ENCODE measurements at places on chromosomes 12 and 14.

DNA sequence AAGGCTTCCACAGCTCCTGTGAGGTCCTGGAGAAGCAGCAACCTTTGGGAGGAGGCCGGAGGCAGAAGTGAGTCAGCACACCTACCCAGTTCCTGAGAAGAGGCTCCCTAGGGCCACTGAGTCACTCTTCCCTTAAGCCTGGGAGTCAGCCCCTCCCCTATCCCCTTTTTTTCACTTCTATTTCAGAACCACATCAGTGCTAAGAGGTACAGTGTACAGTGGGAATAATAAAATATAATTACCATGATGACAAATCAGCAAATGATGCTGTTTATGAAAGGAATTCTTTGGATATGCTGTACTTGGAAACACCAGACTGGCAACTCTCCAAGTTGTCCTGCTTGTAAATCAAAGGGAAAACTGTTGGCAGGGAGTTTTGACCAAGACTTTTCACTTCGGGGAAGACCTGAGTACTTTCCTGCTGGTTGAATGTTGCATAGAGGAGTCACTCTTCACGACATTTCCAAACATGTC is 7.8 kb upstream of the TBPL2 start:
- peak; percentile 98 for DNase-seq

GRCh38 chr12:25529738-25530137 is 23.3 kb downstream of the LMNTD1 start:
- no peak for DNase-seq

- DNase-seq, result peak; percentile 37
Observed at GRCh38 chr14:58107947-58108552, 44.0 kb downstream of the ARMH4 start.

- DNase-seq, result no peak
Observed at GRCh38 chr12:14252697-14253096, 112.8 kb upstream of the ATF7IP start.

DNA sequence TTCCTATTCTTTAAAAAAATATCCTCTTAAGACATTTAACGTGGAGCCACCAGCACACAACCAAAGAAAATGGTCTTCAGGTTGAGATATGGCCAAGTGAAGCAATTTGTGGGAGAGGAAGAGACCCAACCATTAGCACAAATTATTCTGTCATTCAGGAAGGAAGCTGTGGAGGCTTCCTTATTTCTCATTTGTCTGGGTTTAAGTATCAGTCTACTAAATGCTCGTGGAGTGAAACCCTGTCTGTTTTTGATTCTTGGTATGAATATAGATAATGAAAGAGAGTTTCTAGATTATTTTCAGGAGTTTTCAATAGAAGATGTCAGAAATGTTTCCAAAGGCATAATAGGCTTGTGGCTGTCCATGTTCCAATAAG is 125.1 kb downstream of the GPR65 start:
- no peak for DNase-seq

GRCh38 chr12:29694002-29694401 is 89.7 kb downstream of the TMTC1 start:
- no peak for DNase-seq

GRCh38 chr12:113862590-113863454 is 103.3 kb downstream of the RBM19 start:
- DNase-seq, result peak; percentile 83

DNA sequence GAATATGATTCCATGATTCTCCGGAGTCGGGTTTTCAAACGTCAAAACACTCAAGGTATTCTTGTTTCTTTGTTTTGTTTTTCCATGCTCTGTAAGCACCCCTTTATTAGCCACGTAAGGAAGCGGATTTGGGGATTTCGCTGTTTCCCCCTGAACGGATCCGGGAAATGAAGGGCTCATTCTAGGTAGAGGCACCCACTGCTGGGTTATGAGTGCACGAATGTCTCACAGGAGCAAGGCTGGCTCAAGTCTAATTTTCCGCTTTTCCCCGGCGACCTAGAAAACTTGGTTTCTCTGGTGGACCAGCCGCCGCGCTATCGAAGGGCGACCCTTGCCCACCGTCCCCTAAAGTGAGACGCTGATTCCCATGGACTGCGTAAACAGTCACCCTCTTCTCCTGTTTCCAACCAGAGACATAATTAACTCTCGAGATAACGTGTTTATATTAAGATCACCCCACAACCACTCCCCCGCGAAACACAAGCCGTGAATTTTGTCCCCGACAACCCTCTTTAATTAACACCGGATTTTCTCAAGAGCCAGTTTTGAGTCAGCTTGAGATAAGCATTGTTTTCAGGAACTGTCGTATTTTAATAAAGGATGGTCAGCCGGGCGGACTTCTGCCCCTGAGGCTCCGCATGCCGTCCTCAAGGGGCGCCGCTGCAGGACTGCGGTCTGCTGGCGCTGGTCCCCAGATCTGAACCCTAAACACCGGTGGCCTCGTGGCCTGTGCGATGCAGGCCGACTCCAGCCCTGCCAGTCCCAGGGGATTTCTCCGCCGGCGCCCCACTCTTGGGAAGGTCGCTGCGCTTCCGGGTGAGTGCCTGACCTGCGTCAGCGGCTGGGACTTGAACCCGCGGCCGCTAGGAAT is 515 bp upstream of the ABCC9 start:
- no peak for DNase-seq

DNA sequence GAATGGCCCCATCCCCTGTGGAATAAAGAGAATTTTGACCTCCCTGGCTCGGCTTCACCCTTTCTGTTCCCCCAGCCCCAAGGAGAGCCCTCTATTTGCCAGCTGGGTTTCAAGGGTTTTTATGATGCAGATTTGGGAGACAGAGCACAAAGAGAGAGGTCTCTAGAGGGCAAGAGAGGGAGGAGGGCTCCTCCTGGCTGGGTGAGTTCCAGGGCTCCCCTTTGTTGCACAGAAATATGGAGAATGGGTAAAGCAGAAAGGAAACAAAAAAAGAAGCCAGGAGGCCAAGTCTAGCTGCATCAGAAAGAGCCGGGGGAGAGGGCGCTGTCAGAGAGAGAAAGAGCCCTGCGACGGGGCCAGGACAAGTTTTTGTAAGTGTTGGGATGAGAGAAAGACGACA is 319.6 kb upstream of the RTL1 start:
- DNase-seq, result no peak

DNA sequence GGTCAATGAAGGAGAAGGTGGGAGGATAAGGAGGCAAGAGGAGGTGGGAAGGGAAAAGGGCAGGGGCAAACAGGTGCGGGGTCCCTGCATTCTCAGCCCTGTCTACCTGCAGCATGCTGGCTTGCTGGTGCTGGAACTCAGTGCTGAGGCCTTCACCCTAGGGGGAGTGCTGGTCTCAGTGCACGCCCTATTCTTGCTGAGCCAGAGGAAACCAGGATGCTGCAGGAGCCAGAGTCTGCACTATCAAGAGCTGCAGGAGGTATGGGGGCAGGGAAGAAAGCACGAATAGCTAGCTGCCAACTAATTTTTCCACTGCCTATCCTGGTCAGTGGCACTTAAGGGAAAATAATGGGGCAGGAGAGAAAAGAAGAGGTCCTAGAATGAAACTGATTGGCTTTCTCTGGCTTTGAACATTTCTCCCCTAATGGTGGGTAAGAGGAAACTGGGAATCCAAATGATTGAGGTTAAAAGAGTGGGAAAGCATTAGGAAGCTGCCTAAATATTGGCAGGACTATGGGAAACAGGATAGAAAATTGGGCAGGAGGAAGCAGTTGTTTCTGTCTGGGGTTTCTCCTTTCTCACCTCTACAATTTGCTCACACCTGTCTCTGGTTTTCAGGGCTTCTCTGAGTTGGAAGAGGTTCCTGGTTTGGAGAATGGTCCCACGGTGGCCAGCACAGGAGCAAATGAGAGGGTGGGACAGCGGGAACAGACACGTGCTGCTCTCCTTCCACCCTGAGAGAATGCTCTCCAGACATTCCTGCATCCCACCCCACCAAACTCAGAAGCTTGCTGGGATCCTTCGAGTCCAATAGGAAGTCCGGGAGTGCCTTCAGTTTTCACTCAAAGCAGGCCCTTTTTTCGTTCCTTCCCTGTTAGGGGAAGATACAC is 1.9 kb downstream of the TMEM253 start:
- DNase-seq, result no peak

- DNase-seq, result no peak
Observed at GRCh38 chr14:34983786-34984185, 994 bp downstream of the SRP54 start.

DNA sequence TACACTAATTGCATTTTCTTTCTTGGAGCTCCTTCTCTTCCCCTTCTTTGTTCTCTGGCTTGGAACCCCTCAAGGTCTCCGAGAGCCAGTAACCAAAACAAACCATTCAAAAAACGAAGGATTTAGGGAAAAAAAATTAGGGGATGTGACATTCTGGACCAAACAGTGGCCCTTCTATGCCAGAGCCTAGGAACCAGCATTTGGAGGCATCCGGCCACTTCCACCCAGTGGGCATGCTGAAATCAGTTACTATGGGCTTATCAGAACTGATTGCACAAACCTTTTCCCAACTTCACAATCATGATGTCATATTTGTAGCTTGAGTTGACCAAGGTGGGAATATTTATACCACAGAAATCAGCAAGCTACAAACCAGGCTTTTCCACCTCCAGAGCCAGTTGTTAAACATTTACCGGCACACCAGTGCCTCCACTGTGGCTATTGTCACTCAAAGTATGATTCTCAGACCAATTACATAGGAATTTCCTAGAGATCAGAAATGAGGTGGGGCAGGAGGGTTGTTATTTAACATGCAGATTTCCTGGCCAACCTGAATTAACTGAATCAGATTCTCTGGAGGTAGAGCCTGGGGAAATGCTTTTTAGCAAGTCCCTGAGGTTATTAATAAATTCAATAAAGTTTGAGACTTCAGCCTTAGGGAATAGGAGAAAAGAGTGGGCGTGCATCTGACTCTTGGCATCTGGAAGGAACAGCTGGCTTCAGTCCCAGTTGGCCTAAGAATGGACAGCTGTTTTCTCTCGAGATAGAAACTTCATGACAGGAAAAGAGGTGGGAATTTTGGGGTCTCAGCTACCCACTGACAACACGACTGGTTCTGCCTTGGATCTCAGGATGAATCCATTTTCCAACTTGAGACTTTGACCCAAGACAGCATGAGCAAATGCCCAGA is 273.9 kb downstream of the ZFP36L1 start:
- DNase-seq, result no peak

DNA sequence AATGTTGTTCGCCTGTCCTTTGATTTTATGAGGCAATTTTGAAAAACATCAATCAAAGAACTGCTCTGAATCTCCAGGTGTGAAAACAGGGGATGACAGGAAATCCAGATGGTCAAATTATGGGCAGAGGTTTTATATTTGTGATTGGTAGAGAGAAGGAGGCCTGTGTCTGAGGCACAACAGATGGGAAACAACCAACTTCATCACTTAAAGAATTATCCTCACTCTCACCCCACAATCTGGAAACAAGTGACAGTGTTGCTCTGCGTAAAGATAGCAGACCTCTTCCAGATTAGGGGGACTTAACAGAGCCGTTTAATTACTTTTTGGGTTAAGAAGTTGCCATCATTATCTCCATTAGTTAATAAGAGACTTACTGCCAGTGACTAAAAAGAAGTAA is 64.1 kb upstream of the EGLN3 start:
- DNase-seq, result no peak

DNA sequence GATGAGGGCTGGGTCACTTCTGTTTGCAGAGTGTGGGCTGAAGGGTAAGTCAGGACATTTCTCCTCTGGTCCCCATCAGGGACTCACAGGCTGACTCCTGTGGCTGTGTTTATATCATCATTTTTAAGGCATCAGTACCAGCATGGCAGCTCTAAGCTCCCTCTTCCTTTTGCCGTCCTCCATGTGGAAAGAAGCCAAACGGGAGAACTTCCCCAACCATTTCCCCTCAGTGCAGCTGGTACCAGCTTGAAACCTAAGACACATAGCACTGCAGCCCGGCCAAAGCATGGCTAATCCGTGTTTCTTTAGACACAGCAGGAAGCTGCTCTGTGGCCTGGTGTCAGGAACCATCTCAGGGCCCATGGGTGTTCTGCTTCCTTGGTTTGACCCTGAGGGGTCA is 31.9 kb upstream of the ATP2A2 start:
- no peak for DNase-seq

- DNase-seq, result no peak
Observed at GRCh38 chr12:130989391-130989790, 35.7 kb downstream of the ADGRD1 start.

DNA sequence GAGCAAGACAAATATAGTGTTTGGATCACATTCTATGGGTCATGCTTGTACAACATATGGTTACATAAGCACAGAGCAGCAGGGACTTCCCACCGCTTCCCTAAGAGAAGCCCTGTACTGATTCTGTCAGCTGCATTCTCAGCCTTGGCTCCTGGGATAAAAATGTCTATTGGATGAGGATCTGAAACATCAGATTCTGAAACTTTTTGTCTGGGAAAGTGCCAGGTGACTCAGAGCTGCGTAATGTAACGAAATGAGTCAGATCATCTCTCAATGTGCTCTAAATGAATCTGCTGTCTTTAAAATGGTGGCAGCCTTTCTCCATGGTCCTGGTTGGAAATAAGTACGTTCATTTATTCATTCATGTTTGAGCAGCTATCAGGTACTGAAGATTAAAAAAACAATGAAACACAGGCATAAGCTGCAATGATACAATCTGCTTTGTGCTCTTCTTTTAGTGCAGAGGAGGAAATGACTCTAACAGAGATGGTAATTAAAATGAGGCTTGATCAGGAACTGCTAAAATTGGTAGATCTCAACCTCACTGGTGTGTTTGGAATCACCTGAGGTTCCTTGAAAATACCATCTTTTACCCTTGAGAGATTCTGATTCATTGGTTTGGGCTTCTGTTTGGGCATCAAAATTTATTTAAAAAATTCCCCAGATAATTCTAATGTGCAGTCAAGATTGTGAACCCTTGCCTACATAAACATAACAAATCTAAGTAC is 99.1 kb upstream of the NAP1L1 start:
- DNase-seq, result peak; percentile 89

GRCh38 chr12:71730936-71731335 is 23.7 kb upstream of the RAB21 start:
- DNase-seq, result no peak

- no peak for DNase-seq
Observed at GRCh38 chr14:43418324-43418723, 1088.8 kb downstream of the FSCB start.

Data from SJSA1 (cell line).